ENCODE measurements at places on chromosomes 4 and X. TPM values are rescaled to one million over a fixed set of nuclear protein-coding genes. Genes with fewer than 3 reads are reported as not detected.

HMX1 gene
- not detected for total RNA-seq

KIF4A gene
- total RNA-seq = 0.12 TPM

SPANXA1 gene
- not detected for total RNA-seq

PGRMC1 gene
- total RNA-seq = 12.6 TPM

TIMM17B gene
- 82.9 TPM for total RNA-seq

PLXNB3 gene
- 5.3 TPM for total RNA-seq

UGT2A1 gene
- not detected for total RNA-seq

EGFL6 gene
- not detected for total RNA-seq

RHOXF2B gene
- total RNA-seq = not detected

DSPP gene
- total RNA-seq = not detected

CITED1 gene
- not detected for total RNA-seq

MAGT1 gene
- 55.1 TPM for total RNA-seq

TLR8 gene
- total RNA-seq = 9.7 TPM

FGF13 gene
- 1.6 TPM for total RNA-seq

CSAG3 gene
- not detected for total RNA-seq

NAP1L2 gene
- total RNA-seq = 10.9 TPM

CENPVL2 gene
- not detected for total RNA-seq

XG gene
- total RNA-seq = not detected

HUWE1 gene
- total RNA-seq = 162 TPM

DNA sequence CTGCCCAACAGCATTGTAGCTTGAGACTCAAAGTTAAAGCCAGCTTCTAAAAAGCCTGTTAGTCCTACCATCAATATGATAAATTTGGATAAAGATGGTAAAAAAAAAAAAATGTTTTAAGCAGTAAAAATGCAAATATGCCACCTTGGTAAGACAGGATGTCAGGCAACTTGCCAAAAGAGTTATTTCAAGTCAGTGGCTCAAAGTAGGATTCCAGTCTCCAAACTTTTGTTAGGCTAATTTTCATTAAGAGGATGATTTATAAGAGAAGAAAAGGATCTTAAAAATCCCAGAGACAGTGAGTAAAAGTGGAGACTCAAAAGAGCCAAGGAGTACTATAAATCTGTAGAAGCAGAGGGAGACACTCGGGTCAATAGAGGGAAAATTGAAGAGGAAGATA, 47.5 kb downstream of the GASK1B start:
- DNase-seq = no peak

- no peak for DNase-seq
Observed at GRCh38 chrX:614136-614535, 16.5 kb upstream of the SHOX start.

GRCh38 chr4:180057891-180058671, 2185.1 kb upstream of the TENM3 start:
- peak; percentile 59 for DNase-seq

DNA sequence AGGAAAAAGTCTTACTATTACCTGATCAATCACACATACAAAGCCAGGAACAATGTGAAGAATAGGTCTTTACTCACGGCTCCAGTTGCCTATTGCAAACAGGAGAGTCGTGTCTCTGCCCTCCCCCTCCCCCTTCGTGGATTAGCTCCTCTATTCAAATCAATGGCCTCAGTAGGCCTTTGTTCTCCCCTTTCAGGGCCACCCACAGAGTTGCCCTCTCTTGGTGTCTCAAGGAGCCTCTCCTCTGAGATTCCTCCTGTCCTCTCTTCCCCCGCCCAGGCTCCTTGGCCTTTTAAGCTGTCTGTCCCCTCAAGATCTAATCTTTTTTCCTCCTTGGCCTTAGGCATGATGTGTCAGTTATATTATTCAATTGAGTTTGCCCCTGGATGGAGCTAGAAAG, 107.2 kb upstream of the NALF2 start:
- no peak for DNase-seq

- DNase-seq = no peak
Observed at GRCh38 chrX:129360175-129360574, 163.1 kb downstream of the SMARCA1 start.

- DNase-seq = no peak
Observed at GRCh38 chr4:5635826-5636195, 72.5 kb downstream of the EVC2 start.

DNA sequence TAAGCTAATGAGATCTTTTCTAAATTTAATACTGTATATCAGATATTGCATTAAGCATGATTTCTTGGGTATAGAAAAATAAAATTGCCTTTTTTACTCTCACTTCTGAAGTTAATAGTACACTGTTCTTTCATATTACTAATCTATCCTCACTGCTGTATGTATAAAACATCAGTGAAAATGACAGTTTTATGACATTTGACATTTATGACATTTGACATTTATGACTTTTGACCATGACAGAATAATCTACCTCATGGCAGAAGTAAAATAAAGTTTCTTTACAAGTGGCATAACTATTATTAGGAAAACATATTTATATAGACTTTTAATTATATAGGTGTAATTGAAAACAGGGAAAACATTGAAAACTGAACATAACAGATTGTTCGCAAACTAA, 13.3 kb downstream of the GRID2 start:
- no peak for DNase-seq

DNA sequence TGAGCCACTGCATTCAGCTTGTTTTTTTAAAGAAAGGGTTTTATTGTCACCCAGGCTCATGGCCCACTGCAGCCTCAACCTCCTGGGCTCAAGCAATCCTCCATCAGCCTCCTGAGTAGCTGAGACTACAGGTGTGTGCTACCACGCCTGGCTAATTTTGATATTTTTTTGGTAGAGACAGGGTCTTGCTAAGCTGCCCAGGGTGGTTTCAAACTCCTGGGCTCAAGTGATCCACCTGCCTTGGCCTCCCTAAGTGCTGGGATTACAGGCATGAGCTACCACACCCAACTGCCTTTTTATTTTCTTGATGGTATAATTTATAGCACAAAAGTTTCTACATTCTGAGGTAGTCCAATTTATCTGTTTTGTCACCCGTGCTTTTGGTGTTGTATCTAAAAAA, 38.9 kb downstream of the SAT1 start:
- no peak for DNase-seq

DNA sequence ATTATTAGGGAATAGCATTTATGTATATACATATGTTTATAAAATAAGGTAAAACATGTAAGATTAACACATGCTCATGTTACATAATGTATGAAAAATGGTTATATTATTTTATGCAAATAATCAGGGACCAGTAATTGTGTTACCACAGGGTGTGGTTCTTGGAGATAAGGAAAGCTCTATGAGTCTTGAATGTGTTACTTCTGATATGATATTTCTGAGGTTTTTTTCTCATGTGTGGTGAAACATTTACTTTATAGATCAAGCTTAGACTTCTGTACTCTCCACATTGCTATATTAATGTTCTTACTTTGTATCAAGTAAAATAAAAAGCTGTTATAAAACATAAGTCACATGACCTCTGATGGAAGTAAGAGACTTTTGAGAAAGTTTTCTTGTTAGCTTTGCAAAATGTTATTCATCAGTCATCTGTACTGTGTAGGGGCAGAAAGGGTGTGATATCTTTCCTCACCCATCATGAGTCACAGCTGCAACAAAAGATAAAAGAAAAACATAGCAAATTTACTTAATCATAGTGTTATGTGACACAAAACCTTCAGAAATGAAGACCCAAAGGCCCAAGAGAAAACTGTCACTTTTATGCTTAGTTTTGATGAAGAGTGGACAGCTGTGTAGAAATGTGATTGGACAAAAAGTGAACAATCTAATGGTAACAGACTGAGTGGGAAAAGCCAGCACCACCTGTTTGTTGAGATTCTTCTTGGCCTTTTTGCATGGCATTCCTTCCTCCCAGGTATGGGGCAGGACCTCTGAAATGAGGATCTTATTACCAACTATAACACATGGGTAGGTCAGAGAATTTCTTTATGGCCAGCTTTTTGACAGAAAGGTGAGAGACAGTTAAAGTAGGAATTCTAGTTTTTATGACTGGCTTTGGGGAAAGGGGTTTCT, 632.3 kb downstream of the PDHA2 start:
- DNase-seq = no peak

DNA sequence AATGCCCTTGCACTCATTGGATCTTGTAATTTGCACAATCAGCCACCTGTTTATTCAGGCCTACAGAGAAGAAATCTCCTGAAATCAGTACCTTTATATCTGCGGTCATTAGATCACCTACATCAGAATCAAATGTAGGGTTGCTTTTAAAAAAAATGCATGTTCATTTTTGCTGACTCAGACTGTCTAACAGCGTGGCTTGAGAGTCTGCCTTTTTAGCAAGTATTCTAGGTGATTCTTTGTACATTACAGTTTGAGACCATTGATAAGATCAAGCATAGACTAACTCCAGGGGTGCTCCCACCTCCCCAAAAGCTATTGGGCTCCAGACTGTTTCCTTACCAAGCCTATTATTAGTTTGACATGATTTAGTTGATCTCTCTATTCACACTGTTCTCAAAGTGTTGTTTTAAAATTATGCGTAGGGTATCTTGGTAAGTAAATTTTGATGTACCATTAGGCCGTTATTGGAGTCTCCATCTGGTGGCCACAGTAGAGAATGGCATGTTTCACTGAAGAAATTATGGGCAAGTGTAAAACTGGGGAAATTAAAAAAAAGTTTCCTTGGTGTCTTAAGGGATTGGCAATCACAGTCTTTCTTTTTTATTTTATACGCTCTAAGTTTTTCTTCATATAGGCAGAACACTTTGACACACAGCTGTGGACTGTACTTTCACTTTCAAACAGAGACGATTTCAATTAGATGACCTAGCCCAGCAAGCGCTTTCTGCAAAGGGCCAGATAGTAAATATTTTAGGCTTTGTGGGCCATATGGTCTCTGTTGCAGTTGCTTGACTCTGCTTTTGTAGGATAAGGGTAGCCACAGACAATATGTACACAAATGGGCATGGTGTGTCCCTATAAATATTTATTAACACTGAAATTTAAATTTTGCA, 33.7 kb upstream of the MSL3 start:
- no peak for DNase-seq

DNA sequence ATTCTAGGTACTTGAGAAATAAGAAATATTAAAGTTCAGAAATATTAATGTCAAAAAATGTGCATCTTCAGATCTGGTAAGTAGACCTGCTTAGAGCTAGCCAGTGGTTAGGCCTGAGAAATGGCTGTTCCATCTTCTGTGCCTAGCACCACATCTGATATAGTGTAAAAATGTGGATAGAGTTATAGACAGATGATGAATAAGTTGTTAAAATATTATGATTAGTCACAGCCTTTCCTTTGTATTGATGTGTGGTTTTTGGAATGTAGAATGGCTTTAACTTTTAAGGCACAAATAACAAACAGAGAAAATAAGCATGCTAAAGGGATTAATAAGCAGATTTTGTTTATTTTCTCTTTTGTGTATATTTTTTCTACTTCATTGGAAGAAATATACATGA, 133.5 kb upstream of the NUDT6 start:
- DNase-seq = no peak

DNA sequence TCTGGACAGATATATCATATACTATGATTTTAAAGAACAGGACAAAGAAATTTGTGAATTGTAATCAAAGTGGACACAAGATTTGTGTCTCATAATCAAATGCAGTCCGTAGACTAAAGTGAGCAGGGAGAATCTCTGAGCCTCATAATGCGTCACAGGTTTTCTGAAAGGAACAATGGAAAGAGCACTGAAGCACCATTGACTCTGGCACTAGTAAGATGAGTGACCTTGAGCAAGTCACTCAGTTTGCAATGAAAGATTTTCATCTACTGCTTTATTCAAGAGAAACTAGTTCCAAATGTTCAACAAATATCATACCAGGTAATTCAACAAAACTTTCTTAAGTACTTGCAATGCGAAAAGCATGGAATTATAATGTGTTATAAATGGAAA, 315.3 kb downstream of the MAPK10 start:
- DNase-seq = no peak

GRCh38 chr4:2341911-2342652, 76.4 kb downstream of the ZFYVE28 start:
- DNase-seq = peak; percentile 33

DNA sequence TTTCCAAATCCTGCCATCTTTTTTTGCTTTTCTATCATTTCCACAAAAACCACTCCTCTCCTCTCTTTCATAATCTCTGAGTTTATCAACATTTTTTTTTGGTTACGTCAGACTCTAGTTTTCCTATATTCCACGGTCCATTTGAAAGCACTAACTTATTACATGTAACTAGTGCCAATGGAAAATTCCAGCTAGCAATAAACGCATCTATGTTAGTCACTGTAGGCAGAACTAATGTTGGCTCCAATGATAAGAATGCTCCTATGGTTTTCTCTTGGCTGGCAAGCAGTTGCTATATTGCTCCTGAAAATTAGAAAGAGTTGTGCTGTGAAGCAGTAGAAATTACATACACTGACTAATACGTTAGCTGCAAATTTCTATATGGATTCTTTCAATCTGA, 634.6 kb upstream of the FTHL17 start:
- no peak for DNase-seq

DNA sequence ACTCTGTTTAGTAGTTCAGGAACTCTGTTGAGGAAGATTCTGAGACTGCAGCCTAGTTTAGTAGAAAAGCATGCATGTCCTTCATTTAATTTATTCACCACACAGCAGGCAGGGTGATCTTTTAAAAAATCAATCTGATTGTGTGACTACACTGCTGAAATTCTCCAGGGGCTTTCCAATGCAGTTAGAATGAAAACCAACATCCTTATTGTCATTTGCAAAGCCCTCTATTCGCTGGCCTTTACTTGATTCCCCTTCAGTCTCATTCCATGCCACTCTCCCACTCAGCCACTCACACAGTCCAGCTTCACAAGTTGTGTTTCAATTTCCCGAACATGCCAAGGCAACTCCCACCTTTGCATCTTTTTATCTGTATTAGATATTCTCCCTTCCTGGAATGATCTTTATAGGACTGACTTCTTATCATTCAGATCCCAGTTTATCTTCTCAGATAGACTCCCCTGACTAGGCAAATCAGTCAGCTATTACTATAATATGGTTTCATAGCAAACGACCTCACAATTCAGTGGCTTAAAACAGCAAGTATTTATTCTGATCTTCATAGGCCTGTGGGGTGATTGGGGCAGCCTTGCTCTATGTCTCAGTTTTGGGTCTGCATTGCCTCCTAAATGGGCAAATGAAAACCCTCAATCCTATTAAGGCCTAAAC, 21.3 kb upstream of the FTHL17 start:
- DNase-seq = no peak

DNA sequence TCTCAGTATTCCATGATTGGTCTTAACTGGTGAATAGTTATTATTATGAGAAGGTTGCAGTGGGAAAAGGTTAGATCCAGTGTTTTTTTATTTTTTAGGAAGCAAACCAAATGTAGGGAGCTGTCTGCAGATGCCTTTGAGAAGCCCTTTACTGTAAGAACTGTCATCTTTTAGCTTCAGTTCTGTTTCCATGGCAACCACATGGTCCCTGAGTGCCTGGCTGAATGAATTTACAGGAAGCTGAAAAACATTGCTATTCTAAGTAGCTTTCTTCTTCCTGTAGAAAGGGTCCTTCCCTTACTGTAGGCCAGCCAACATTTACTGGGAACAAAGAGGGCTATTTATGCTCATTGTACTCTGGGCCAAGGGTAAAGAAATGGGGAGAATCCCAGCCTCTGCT, 103.3 kb downstream of the DCLK2 start:
- DNase-seq = no peak

- DNase-seq = no peak
Observed at GRCh38 chr4:119728692-119729593, 100.3 kb upstream of the PDE5A start.

GRCh38 chrX:71619986-71620385, 1.7 kb upstream of the CXCR3 start:
- DNase-seq = no peak
